CD8-positive, alpha-beta T cell (primary cell): ENCODE measurements at places on chromosomes 12 and 14.

DNA sequence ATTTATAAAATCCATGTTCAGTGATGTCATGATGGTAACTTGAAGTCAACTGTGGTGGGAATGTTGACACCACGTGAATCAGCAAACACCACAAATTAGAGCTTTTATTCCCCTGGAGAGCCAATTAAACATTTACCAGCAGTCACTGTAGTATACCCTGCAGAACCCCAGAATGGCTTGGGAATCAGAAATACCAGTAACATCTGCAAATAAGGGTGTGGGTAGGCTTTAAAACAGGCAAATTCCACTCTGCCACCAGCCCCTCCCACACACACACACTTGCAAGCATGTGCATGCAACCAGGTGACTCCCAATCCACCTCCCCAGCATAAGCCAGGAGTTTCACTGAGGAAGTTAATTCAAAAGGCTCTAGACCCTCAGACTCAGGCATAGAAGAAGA is 63.6 kb upstream of the TMEM263 start:
- DNase-seq, result no peak

- no peak for DNase-seq
These were observed 13.2 kb downstream of the TCL1B start for GRCh38 chr14:95699412-95699811.

DNA sequence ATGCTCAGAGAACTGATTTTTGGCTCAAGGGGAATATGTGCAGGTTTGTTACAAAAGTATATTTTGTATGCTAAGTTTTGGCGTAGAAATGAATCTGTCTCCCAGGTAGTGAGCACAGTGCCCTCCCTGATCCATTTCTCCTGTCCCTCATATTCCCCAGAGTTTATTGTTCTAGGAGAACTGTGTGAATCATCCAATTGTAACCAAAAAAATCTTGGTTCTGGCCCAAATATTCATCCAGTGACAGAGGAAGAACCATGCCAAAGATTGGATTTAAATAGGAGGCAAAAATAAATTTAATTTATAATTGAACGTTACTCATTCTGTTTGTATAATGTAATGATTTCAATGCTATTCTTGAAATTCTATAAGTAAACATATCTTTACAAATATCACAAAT is 4.8 kb downstream of the CATSPERB start:
- no peak for DNase-seq

DNA sequence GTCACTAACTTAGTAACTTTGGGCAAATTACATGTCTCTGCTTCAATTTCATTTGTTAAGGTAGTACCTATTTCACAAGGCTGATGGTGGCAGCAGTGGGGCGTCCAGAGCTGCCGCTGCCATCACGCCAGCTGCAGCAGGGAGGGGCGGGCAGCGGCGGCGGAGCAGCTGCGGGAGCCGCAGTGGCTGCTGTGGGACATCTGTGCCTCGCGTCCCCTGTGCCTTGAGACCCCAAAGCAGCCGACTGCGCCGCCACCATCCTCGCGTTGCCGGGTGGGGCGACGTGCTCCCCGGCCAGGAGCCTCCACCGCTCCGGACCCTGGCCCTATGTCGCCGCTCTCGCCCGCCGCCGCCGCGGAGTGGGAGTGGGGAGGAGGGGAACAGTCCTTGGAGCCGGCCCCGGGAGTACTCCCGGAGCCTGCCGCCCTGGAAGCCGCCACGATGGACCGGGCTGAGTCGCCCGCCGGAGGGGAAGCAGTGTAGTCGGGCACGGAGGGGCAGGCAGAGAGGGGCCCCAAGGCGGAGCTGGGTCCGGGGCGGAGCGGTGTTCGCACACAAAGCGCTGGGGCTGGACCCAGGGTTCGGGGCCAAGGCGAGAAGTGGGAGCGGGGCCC is 51.4 kb downstream of the A2M start:
- DNase-seq, result peak; percentile 26

DNA sequence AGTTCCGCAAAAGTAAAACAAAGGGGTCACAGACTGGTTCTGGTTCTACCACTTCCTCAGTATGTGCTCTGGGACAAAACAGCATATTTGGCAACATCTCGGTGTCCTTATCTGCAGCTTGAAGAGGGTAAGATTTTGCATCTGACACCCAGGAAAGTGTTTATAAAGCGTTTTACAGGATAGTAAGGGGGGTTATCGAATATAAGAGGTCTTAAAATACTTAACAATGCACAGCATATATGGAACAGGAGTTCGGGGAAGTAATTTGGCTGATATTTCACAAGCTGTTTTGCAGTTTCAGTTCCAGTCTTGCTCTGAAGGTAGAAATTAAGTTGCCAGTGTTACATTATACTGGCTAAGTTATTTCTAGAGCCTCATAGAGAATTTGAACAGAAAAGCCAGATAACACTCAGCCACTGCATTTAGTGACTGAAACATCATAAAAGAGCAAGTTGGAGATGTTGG is 904 bp upstream of the MAP4K5 start:
- no peak for DNase-seq

GRCh38 chr14:99686557-99687283 is 2.6 kb downstream of the CYP46A1 start:
- DNase-seq, result no peak

DNA sequence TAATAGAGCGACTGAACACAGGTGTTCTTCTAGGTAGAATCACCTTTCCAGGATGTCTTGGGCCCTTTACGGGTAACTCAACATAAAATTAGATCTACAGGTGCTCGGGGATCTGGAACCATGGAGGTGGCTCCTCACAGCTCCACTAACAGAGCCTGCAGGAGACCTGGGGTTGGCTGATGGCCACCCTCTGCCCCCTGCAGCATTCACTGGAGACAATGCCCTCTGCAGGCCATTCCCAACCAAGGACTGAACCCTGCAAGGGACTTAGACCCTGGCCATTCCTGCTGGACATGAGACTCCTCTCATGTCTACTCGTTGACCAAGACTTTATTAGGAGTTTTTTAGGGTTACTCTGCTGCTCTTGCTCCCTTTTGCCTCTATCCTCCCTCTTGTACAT is 58.5 kb upstream of the PPP4R3A start:
- DNase-seq, result no peak
